Peyer's patch (tissue), 4 donors: ENCODE measurements at places on chromosomes 1 and 21. TPM values are rescaled to one million over a fixed set of nuclear protein-coding genes. Genes with fewer than 3 reads are reported as not detected.
A peak's percentile ranks its signal among the peaks of the same experiment; 100 is the strongest.

DNA sequence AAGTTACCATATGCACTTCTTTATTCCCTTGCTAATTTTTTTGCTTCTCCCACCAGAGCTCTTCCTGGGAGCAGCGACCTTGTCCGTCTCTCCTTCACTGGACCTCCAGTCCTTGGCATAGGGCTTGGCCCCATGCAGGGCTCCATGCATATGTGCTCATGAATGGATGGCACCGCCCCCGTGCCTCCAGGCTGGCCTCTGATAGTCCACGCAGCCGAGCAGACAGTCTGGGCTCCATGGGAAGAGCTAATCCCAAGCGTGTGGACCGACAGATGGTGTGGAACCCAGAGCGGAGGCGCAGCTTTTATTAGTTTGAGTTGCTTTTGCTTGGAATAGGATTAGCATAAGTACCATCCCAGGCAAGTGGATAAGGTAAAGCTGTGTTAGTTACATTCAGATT lies 41.8 kb downstream of the CDCP2 start:
- DNase-seq, result no peak

- DNase-seq, result peak; percentile 34
These were observed 33.2 kb upstream of the SLC19A1 start for GRCh38 chr21:45575304-45575992.

- DNase-seq, result no peak
These were observed 93.1 kb downstream of the UCHL5 start for GRCh38 chr1:192966073-192966472.

DNA sequence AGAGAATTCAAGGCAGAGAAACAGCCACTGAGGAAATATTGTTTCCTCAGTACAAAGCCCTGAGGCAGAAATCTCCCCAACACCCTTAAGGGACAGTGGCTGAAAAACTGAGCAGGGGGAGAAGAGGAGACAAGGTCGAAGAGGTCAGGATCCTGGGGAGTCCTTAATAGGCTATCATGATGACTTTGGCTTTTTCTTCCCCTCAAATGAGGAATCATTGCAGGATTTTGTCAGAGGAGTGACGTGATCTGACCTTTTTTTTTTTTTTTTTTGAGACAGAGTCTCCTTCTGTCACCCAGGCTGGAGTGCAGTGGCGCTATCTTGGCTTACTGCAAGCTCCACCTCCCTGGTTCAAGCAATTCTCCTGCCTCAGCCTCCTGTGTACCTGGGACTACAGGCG lies 10.2 kb downstream of the MAP7D1 start:
- no peak for DNase-seq

Gene AADACL3
- total RNA-seq, result not detected

Gene ETNK2
- 9.7 TPM for total RNA-seq

DNA sequence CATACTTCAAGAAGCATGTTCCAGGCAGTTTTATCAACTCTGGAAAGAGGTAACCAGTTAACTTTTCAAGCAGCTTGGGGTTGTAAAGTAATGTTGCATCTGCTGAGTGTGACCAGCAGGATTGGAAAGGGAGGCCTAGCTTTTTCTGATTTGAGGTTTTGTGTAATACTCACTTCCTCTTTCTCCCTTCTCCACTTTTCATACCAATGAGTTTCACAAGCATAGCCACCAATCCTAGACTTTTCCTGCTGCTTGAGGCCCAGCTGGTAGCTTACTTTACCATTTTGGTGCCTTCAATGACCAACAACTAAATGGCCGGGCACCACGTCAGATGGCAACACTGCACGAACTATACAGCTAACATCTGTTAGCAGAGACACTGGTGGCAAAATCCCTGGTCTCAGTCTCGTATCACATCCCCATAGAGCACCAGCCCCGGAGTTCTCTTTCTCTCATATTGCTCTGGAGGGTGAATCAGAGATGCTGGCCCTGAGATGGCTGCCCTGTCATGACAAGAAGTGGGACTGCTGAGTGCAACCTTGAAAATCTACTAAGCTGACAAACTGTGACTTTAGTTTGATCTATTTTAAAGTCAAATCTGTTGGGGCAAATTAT lies 14.8 kb upstream of the GPR88 start:
- DNase-seq, result no peak

GRCh38 chr1:229696385-229696784 lies 70.3 kb downstream of the URB2 start:
- no peak for DNase-seq

Gene EFNA1
- total RNA-seq, result 164 TPM

- peak; percentile 87 for DNase-seq
These were observed 5.5 kb downstream of the MFSD2A start for GRCh38 chr1:39960431-39960958.

GRCh38 chr1:184494929-184495328 lies 108.1 kb downstream of the C1orf21 start:
- no peak for DNase-seq

DNA sequence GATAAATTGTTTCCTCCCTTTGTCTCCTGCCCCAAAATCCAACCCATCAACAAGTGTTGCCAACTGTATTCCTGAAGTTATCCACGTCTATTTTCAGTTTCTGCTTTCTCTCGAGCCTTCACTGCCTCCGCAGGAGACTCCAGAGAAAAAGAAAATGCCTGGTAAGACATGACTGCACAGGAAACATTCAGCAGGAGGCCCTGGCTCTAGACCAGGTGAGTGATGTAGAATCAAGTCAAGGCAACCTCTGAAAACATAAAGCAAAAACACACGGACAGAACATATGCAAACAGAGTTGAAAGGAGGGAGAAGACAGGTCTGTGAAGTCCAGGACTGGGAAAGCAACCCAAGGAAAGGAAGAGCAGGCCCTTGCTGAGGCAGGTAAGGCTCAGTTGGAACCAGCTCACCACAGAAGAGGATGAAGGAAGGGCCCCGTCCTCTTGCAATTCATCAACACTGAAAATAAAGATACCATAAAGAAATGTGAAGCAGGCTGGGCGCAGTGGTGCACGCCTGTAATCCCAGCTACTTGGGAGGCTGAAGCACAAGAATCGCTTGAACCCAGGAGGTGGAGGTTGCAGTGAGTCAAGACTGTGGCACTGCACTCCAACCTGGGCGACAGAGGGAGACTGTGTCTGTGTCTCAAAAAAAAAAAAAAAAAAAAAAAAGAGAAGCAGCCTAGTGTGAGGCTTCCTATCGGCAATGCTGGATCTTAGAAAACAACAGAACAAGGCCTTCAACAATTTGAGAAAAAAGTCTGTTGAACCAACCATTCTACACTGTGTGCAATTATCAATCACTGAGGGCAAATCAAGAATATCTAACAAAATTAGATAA lies 8.8 kb downstream of the NOL9 start:
- DNase-seq, result no peak

GRCh38 chr1:68217060-68217554 lies 15.2 kb downstream of the WLS start:
- no peak for DNase-seq

Gene PGM1
- 63.5 TPM for total RNA-seq

- no peak for DNase-seq
These were observed 450.1 kb upstream of the BEND5 start for GRCh38 chr1:49226758-49227157.

- DNase-seq, result no peak
These were observed at the start of gene FCER1A for GRCh38 chr1:159302095-159302494. TSS of gene FCER1A (plus strand) at chr1:159302336. CDS start at chr1:159302365, 29 bp downstream.

- no peak for DNase-seq
These were observed 27.3 kb upstream of the EVA1B start for GRCh38 chr1:36350659-36351226.

Gene TRNP1
- total RNA-seq, result 3.2 TPM

Gene KIAA0040
- total RNA-seq, result 9.8 TPM
